Natural killer cell treated with Interleukin-12 subunit alpha and Interleukin-12 subunit beta and Interleukin-15 and Interleukin-18, amount 100 ng/mL, for 72 hours (primary cell): ENCODE measurements at places on chromosomes 2 and 18. TPM values are rescaled to one million over a fixed set of nuclear protein-coding genes. Genes with fewer than 3 reads are reported as not detected.

The DIS3L2 gene
- total RNA-seq, result 76.0 TPM

The HRH4 gene
- total RNA-seq, result not detected

DNA sequence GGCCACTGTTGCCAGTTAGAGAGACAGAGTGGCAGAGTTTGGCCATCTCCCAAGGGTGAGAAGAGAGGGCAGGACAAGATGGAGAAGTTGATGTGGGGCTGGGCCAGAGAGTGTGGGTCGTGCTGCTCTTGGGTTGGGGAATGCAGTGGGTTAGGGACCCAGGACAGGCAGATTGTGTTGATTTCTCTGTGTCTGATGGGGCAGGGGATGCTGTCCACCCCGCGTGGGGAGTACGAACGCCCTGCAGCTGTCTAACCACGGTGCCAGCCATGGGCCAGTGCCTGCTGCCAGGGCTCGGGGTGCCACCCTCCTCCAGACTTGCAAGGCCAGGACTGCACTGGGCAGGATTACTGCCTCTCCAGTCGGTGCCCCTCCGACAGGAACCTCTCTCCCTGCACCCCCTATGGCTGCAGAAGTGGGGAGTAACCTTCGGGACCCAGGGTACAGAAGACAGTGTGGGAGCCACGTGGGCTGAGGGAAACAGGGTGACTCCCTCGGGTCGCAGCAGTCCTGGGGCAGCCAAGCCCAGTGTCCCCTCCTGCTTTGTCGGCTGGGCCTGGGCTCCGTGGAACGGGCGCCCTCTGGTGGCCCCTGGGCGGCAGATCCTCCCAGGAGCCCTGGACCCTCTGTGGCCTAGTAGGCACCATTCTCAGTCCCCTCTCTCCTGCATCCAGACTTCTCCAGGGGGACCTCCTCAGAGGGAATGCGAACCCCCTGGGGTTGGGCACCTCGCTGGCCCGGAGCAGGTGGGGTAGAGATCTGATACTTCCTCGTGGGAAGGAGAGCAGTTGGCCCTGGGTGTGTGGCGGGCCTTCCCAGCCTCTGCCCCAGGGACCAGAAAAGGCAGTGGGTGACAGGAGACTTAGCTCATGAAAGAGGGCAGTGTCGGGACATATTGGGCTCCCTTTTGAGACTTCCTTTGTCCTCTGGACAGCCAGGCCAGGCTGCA, 2.7 kb downstream of the GPC1 start:
- no peaks in the 10 kb centered on the region for H3K27me3 ChIP-seq
- H3K4me1 ChIP-seq, result no peaks in the 10 kb centered on the region
- H3K27ac ChIP-seq, result no peak overlapping the region
- H3K4me3 ChIP-seq, result no peak overlapping the region
- H3K36me3 ChIP-seq, result no peaks in the 10 kb centered on the region

The BCL11A gene
- 0.81 TPM for total RNA-seq

DNA sequence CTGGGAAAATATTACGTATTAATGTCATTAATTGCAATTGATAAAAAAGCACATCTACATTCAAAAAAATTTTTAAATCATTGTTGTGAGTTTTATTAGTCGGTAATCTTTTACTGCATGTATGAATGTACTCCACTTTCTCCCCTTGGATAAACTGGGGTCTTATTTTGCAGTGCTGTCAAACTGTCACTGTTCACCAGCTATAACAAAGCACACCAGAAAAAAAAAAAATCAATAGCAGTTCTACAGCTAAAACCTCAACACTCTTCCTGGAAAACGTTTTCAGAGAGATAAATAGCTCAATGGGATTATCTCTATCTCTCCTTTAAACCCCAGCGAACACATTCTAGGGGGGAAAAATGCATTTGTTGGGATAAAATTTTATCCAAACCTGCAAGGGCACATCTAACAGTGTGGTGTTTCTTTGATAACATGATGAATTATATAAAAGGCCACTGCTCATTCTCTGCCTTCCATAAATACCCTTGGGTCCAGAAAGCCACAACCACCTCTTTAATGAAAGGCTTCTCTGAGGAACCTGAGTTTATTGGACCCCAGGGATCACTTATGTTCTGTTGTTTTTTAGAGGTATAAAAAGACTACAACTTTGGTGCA, 219.9 kb downstream of the CDH20 start:
- H3K36me3 ChIP-seq, result no peaks in the 10 kb centered on the region
- H3K4me1 ChIP-seq, result peaks cover 5% of the 10 kb centered on the region
- H3K4me3 ChIP-seq, result no peak overlapping the region
- H3K27me3 ChIP-seq, result no peaks in the 10 kb centered on the region
- H3K27ac ChIP-seq, result no peak overlapping the region
- no peak for DNase-seq

The LCT gene
- total RNA-seq, result 0.50 TPM

The RUFY4 gene
- not detected for total RNA-seq

DNA sequence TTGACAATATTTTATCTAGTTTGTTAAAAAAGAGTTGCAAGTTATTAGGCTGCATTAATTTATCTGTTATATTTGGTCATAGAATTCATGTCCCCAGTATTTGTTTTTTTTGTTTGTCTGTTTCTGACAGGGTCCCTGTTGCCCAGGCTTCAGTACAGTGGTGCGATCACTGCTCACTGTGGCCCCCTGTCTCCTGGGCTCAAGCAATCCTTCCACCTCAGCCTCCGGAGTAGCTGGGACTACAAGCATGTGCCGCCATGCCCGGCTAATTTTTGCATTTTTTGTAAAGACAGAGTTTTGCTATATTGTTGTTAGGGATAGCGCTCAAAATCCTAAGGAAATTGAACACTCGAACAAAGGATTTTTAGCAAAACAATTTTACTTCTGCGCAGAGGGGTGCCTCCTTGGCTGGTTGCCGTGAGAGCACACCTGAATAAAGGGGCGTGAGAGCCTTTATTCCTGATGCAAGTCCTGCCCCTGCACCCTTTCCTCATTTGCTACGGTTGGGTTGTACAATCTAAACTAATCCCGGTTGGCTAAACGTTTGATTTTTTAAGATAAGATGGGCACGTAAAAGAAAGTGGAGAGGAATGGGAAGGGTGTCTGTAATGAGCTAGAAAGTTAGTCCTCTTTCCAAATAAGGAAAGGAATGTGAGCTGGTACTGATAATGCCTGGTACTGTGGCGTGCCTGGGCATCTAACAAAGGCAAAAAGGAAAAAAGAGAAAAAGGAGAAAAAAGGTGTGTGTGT, 65.5 kb downstream of the COMMD1 start:
- no peaks in the 10 kb centered on the region for H3K36me3 ChIP-seq
- H3K27me3 ChIP-seq, result no peaks in the 10 kb centered on the region
- H3K27ac ChIP-seq, result no peak overlapping the region
- no peak overlapping the region for H3K4me3 ChIP-seq
- no peak for DNase-seq

- no peak for DNase-seq
- no peaks in the 10 kb centered on the region for H3K27me3 ChIP-seq
- H3K27ac ChIP-seq, result no peak overlapping the region
- no peak overlapping the region for H3K4me3 ChIP-seq
Measured at GRCh38 chr2:45670646-45671045, 19.2 kb downstream of the PRKCE start.

GRCh38 chr18:12929477-12930083, 18.2 kb upstream of the SEH1L start:
- DNase-seq, result no peak
- H3K27me3 ChIP-seq, result peaks cover 42% of the 10 kb centered on the region
- H3K36me3 ChIP-seq, result no peaks in the 10 kb centered on the region
- peak overlapping the region; percentile 15 for H3K4me3 ChIP-seq

GRCh38 chr2:200777275-200777674, 34.4 kb upstream of the BZW1 start:
- no peak for DNase-seq
- H3K36me3 ChIP-seq, result peaks cover 9% of the 10 kb centered on the region
- H3K27me3 ChIP-seq, result peaks cover 6% of the 10 kb centered on the region
- H3K4me3 ChIP-seq, result no peak overlapping the region

- H3K36me3 ChIP-seq, result peaks cover 6% of the 10 kb centered on the region
- H3K27ac ChIP-seq, result no peak overlapping the region
- no peaks in the 10 kb centered on the region for H3K27me3 ChIP-seq
- DNase-seq, result no peak
Measured at GRCh38 chr18:46449499-46449898, 207.5 kb downstream of the LOXHD1 start.

DNA sequence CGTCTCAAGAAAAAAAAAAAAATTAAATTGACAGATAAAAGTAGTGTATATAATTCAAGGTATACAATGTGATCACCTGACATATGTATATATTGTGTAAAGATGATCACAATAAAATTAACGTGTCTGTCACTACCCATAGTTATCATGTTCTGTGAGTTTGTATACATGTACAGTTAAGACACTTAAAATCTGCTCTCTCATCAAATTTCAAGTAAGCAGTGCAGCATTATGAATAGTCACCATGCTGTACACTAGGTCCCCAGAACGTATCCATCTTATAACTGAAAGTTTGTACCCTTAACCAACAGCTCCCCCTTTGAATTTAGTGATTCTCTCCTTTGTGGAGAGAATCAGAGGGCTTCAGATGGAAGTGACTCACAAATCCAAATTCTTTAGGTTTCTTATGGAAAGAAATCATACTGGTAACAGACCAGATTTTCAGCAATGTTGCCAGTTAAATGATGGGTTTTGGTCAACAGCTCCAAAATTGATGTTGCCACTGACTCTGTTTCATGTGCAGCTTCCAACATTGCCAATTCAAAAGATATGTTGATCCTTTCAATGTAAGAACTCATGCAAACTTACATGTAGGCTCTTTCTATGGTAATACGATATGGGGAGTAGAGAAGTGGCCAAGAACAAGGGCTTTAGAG, 281.5 kb downstream of the AFF3 start:
- H3K4me3 ChIP-seq, result no peak overlapping the region
- peaks cover 5% of the 10 kb centered on the region for H3K4me1 ChIP-seq
- DNase-seq, result no peak
- H3K27me3 ChIP-seq, result no peaks in the 10 kb centered on the region
- no peaks in the 10 kb centered on the region for H3K36me3 ChIP-seq

The MEX3C gene
- total RNA-seq, result 91.8 TPM

GRCh38 chr2:238726670-238727584, 121.0 kb upstream of the TWIST2 start:
- no peak for DNase-seq
- H3K36me3 ChIP-seq, result no peaks in the 10 kb centered on the region
- H3K4me3 ChIP-seq, result no peak overlapping the region
- H3K27ac ChIP-seq, result no peak overlapping the region

- peak overlapping the region; percentile 90 for H3K27ac ChIP-seq
- DNase-seq, result no peak
- H3K4me3 ChIP-seq, result peak overlapping the region; percentile 94
- H3K27me3 ChIP-seq, result no peaks in the 10 kb centered on the region
- H3K36me3 ChIP-seq, result peaks cover 4% of the 10 kb centered on the region
Measured at GRCh38 chr2:233252227-233252626, 754 bp downstream of the ATG16L1 start.

The LGALSL gene
- 0.50 TPM for total RNA-seq

The MPV17 gene
- total RNA-seq, result 96.1 TPM

The CRYBA2 gene
- total RNA-seq, result not detected

The VWA3B gene
- total RNA-seq, result not detected

The NEU2 gene
- total RNA-seq, result not detected

DNA sequence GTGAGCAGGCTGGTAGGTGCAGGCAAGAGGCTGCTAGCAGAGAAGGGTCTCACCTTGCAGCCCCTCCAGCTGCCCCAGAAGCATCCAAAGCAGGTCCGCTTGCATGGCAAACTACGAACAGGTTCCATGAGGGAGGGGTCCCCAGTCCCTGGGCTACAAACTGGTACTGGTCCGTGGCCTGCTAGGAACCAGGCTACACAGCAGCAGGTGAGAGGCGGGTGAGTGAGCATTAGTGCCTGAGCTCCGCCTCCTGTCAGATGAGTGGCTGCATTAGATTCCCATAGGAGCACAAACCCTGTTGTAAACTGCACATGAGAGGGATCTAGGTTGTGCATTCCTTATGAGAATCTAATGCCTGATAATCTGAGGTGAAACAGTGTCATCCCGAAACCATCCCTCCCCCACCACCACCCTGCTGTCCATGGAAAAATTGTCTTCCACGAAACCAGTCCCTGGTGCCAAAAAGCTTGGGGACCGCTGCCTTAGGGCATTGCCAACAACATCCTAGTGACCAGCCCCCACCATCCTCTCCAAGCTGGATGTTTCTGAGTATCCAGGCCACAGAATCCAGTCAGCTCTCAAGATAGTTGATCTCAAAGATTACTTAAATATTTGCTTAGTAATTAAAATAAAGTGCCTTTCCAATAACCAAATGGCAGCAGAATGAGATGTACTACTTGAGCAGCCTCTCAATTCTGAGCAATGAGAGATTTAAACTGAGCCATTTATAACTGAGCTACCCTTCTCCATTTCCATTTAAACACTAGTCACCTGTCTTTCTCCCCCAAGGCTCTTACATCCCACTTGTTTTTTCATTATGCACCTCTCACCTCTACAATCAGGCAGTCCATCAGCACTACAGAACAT, 32.4 kb downstream of the LRP2 start:
- no peak for DNase-seq
- H3K36me3 ChIP-seq, result no peaks in the 10 kb centered on the region
- H3K4me3 ChIP-seq, result no peak overlapping the region
- H3K27ac ChIP-seq, result no peak overlapping the region
- no peaks in the 10 kb centered on the region for H3K4me1 ChIP-seq

The TMEM17 gene
- 0.28 TPM for total RNA-seq

- no peak overlapping the region for H3K27ac ChIP-seq
- peaks cover 42% of the 10 kb centered on the region for H3K27me3 ChIP-seq
- H3K4me1 ChIP-seq, result peaks cover 9% of the 10 kb centered on the region
- H3K4me3 ChIP-seq, result no peak overlapping the region
- DNase-seq, result no peak
Measured at GRCh38 chr2:98911126-98911375, 25.0 kb downstream of the CRACDL start.
